ENCODE measurements at places on chromosomes 3 and 15.

DNA sequence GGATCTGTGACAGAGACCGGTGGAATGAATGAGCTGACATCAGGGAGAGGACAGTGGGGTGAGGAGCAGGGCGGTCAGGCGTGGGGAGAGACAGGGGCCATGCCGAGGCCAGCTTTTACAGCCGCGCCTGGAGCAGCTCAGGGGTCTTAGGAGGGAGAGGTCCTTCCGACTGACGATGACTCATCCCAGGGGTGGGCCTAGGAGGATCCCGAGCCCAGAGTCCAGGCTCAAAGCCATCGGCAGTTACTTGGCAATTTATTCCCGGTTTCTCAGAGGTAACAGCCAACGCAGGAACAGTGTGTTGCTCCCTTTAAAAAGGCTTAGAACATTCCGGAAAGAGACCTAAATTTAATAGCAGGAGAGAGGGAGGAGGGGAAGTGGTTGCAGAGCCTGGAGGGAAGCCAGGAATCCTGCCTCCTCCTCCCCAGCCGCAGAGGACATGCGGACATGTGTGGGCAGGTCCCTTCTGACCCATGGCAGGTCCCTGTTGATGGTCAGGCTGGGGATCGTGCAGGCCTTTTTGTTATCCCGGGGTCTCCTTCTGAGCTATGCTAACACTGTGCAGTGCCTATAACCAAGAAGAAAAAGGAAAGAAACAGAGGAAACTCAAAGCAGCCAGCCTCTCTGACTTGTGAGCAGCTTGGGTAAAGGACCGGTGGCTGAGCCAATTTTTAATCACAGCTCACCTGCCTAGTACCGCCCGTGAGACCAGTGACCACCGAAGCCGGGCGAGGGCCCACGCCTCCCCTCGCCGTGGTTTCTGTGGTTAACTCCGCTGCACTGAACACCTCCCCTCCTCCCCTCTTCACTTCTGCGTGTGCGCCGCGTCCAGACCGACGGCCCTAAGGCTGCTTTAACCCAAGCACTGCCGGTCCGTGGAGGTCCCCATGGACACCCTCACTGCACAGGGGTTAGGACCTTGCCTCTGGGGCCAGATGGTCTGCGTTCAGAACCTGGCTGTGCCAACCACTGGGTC is 392.4 kb upstream of the PROK2 start:
- DNase-seq, result peak; percentile 32

DNA sequence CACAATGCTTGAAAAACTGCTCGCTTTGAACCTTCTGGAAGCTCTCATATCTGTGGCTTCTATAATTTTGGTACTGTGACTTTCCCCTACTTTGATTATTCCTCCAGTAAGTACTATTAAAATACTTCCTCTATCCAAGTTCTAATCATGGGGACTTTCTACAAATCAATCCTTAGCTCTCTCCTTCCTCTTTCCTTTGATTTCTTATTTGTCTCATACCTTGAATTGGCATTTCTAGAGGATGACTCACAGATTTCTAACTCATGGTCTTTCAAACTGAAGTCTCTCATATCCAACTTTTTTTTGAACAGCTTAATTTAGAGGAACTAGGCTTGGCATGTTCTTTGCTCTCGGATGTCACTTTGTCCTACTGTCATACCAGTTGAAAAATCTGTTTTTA is 241.8 kb downstream of the TBC1D5 start:
- DNase-seq, result no peak

- no peak for DNase-seq
These were observed 87.3 kb upstream of the IGSF10 start for GRCh38 chr3:151548195-151548594.

GRCh38 chr3:127518456-127519081 is 72.0 kb downstream of the TPRA1 start:
- DNase-seq, result no peak

DNA sequence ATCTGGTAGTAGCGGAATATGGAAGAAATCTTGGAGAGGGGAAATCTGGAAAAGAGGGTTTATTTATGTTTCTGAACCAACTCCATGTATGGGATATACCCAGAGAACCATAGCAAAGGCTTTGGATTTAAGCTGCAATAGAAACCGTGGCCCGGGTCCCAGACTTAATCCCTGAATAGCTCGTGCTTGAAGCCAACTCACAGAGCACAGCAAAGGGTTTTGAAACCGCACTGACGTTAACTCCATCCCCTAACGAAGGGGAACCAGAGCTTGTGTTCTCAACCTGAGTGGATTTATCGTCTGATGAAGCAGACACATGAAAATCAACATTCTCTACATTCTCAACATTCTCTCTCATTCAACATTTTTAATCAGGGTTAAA is 154.6 kb downstream of the APBA2 start:
- DNase-seq, result no peak

DNA sequence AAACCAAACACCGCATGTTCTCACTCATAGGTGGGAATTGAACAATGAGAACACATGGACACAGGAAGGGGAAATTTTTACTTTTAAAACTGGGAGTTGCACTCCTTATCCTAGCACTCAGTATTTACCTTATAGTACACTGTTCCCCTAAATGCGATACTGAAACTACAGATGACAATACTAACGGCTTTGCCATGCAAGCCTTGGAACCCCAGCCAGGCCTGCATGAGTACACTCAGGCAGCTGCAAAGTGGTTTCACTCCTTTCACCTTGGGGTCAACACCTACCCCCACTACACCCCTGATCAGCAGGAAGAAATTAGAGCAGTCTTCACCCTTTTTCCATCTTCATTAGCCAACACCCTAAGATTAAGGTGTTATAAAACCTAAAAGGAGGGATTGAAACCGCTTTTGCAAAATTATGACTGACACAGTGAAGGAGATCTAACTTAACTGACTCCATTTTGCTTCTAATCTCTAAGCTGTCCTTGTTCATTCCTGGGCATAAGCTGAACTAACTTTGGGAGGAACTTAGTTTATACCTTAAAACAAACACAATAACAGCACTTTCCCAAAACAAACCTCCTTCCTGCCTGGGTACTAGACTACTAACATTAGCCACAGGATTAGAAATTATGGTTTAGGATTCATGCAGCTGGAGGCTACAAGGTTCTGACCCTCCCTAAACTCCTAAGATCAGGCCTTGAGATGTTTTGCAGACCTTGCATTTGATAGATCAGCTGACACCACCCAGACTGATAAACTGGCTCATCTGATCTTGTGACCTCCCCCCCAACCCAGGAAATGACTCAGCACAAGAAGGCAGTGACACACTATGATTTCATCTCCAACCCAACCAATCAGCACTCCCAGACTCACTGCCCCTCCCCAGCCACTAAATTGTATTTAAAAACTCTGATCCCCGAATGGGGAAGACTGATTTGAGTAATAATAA is 452.1 kb upstream of the PPP2R3A start:
- DNase-seq, result peak; percentile 50

DNA sequence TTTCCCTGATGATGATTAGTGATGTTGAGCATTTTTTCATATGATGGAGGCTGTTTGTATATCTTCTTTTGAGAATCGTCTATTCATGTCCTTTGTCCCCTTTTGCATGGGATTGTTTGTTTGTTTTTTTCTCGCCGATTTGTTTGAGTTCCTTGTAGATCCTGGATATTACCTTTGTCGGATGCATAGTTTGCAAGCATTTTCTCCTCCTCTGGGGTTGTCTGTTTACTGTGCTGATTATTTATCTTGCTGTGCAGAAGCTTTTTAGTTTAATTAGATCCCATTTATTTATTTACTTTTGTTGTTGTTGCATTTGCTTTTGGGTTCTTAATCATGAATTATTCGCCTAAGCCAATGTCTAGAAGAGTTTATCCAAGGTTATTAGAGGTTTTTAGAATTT is 232.8 kb downstream of the XXYLT1 start:
- no peak for DNase-seq
